ENCODE measurements at places on chromosomes 3 and 15. TPM values are rescaled to one million over a fixed set of nuclear protein-coding genes. Genes with fewer than 3 reads are reported as not detected.

DNA sequence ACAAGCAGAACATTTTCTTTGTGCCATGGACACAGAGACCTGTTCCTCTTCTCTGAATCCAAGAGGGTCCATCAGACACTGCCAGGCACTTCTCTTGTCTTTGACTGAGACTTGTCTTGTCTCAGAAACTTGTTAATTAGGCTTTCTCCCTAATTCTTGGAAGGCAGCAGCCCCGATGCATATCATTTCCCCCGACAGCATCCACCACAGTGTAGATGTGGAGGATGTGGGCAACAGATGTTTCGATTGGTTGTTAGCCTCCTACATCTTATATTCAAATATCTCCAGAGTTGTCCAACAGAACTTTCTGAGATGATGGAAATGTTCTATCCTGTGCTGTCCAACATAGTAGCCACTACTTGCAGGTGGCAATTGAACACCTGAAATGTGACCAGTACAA is 15.5 kb downstream of the GASK1A start:
- DNase-seq: no peak
- H3K27me3 ChIP-seq: no peaks in the 10 kb centered on the region
- no peak overlapping the region for H3K27ac ChIP-seq
- no peaks in the 10 kb centered on the region for H3K36me3 ChIP-seq

DNA sequence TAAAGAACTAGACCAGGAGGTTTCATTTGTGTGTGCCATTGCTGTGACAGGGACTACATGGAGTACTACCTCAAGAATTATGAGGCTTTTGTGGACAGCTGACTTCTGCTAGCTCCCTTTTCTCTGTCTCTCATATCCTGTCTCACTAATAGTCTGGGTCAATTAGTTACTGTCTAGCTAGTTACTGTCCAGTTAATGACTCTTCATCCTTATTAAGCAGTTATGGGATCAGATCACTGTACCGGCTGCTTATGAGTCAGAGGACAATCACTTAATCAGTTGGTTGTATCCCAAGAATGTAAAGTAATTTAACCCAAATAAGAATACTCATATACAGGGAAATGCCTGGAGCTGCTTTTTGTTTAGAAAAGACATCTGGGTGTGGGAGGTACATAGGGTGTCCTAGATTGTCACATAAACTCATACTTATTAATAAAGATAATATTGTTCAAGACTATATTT is 158.0 kb downstream of the CDIN1 start:
- no peak overlapping the region for H3K4me3 ChIP-seq
- no peaks in the 10 kb centered on the region for H3K4me1 ChIP-seq
- DNase-seq: no peak
- H3K27ac ChIP-seq: no peak overlapping the region
- H3K27me3 ChIP-seq: no peaks in the 10 kb centered on the region
- no peaks in the 10 kb centered on the region for H3K36me3 ChIP-seq

DNA sequence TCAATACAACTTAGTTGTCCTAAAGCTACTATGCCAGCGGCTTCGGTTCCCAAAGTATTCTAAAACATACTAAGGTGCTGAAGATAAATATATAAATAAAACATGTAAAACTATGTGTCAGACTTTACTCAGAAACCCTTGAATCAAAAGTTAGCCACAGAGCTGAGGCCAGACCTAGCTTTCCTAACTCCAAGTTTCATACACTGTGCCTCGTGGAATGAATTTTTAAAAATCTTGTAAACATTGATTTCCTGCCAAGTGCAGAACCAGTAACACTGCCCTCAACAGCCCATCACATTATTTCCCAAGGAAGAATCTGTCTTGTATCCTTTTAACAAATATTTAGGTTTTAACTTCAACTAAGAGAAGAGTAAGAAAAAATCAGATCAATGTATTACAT is 36.4 kb downstream of the TAMM41 start:
- H3K4me3 ChIP-seq: no peak overlapping the region
- H3K4me1 ChIP-seq: no peaks in the 10 kb centered on the region
- H3K27me3 ChIP-seq: no peaks in the 10 kb centered on the region
- H3K27ac ChIP-seq: no peak overlapping the region
- H3K36me3 ChIP-seq: peaks cover 16% of the 10 kb centered on the region
- no peak for DNase-seq

Gene CHRM5
- polyA plus RNA-seq: 1.2 TPM

Gene PAK6
- polyA plus RNA-seq: 25.6 TPM
